ENCODE measurements at places on chromosomes 5 and 9. TPM values are rescaled to one million over a fixed set of nuclear protein-coding genes. Genes with fewer than 3 reads are reported as not detected.

The CD274 gene
- polyA plus RNA-seq: 3.5 TPM

The ENTPD2 gene
- 0.50 TPM for polyA plus RNA-seq

GRCh38 chr5:7684826-7685225 lies 166.1 kb downstream of the CFAP90 start:
- no peak for DNase-seq

DNA sequence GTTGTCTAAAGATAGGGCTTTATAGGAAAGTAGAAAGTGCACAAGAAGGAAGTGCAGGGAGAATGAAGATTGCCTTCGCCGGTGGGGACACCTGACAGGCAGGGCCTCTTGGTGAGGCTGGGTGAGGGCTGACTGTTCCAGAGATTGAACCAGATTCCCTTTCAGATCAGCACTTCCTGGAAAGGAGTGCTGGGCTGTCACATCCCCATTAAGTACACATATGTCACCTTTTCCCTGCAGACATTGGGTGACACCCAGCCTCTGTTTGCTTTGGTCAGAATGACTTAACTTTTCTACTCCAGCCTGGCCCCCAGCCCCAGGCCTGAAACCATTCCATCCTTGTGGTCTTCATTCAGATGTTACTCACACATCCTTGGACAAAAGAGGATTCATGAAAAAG lies 7.4 kb upstream of the SHROOM1 start:
- no peak for DNase-seq

The CEMIP2 gene
- polyA plus RNA-seq: 8.7 TPM

DNA sequence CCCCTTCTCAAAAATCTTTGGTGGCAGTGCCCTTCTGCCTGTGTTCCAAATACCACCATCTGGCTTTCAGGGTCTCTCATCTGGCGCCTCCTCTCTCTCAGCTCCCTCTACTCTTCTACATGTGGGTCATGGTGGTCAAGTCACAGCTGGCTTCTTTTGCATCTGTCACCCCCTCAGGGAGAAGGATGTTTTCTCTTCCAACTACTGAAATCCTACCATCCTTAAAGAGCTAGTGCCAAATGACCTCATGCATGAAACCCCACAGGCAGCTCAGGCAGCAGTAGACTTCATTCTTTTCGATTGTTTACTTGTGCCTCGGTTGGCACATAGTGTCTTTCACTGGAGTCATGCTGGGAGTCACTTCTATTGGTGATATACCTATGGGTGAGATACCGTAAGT lies 219.2 kb downstream of the DCP2 start:
- no peak for DNase-seq

DNA sequence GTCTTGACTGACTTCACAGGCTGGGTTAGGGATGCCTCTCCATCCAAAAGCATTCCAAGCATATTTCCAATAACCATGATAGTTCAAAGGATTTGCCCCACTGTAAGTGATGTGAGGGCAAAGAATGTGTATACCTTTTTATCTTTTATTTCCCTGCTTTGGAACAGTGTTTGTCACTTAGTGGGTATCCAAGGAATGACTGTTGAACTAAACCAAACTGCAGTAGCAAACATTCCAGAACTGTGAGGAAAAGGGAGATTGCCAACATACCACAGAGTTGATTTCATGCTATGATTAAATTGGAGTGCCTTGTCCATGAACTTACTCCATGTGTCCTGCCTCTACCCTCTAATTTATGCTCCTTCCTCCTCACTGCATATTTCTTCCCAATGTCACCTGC lies 400.0 kb downstream of the KIAA0825 start:
- no peak for DNase-seq

DNA sequence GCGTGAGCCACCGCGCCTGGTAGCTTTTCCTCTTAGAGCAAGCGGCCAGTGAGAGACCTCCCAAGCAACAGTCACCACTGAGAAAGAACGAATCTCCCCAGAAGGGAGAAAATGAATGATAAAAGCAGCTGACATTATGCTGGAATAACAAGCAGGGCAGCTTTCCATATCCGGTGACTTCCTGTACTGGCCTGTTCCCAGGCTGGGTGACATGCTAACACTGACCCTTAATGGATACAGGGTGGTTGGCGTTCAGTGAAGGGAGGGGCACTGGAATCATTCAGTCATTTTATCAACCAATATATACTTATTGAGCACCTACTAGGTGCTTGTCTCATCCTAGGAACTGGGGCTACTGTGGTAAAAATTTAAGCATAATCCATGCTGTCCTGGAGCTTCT lies 357.3 kb upstream of the PANK3 start:
- no peak for DNase-seq

DNA sequence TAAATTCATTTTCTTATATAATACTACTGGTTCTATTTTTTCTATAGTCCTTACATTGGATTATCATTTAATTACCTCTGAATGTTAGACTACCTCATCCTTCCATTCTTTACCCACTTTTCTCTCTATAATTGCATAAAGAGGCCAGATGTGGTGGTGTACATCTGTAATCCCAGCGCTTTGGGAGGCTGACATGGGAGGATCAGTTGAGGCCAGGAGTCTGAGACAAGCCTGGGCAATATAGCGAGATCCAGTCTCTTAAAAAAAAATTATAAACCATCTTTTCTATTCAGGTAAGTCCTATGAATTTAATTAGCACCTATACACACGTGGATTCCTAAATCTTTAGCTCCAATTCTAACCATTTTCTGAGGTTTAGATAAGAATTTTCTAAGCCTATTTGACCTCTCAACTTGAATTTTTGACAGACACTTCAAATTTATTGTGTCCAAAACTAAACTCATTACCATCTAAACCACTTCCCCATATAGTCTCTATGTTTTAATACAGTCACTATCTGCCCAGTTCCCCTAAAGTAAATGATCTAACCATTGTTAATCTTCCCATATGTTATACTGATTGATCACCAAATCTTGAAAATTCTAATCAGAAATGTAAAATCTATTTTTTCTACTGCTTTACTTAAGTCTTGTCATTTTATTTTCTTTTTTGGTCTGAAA lies 33.0 kb upstream of the CHD1 start:
- no peak for DNase-seq

The PCDHGA8 gene
- 3.8 TPM for polyA plus RNA-seq

DNA sequence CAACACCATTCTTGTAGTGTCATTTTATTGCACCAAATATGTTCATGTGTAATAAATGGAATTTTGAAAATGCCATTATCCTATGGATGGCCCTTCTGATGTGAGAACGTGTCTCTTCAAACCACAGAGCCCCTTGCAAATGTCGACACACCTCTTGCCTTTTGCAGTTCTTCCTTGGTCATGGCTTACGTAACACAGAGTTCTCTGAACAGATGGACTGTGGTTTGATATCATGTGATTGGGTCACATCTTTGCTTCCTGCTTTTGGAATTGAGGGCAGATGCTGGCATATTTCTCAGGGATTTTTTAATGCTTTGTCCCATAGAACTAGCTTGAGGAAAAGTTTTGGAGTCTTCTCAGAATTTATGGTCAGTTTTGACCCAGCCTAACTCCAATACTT lies 4.6 kb downstream of the TGFBR1 start:
- DNase-seq: no peak

GRCh38 chr5:92713335-92713743 lies 867.7 kb downstream of the NR2F1-AS1 start:
- DNase-seq: no peak

- no peak for DNase-seq
Observed at GRCh38 chr5:88290801-88291200, 22.2 kb upstream of the TMEM161B start.

DNA sequence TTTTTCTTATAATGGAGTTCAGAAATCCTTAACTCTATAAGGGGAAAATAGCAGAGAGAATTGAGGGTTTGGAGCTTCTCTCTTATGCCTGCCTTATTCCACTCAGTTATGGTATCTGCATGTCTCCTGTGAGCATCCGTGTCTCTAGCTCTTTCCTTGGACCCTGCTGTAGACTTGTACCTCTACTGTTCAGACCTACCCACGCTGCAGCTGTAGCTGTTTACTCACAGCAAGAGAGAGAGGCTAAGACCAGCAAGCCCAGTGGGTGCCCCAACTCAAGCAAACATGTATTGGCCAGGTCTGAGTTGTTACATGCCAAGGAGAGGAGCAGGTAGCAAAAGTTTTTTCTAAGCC lies 7.1 kb upstream of the PCSK1 start:
- DNase-seq: no peak

GRCh38 chr5:53073348-53073747 lies 36.2 kb downstream of the MOCS2 start:
- no peak for DNase-seq

GRCh38 chr5:136135536-136135935 lies 2.9 kb downstream of the SMAD5 start:
- no peak for DNase-seq
